ENCODE measurements at places on chromosomes 16 and 17.

DNA sequence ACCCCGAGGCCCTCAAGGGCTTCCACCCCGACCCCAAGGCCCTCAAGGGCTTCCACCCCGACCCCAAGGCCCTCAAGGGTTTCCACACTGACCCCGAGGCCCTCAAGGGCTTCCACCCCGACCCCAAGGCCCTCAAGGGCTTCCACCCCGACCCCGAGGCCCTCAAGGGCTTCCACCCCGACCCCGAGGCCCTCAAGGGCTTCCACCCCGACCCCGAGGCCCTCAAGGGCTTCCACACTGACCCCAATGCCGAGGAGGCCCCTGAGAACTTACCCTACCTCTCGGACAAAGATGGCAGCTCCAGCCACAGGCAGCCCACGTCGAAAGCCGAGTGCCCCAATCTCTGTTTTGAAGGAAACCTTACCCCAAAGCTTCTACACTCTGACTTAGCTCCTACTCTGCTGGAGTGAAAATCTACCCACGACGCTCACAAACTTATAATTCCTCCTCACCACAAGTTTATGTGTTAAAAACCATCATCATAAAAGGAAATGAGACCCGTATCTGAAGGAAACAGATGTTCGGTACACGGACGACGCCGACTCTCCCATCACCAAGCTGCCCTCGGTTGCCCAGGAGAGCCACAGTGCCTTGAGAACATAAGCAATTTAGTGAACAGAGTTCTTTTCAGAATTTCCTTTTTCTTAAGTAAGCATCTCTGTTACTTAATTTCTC is 61.2 kb upstream of the RPH3AL start:
- DNase-seq, result no peak

- DNase-seq, result no peak
Observed at GRCh38 chr17:29138184-29138955, 41.8 kb downstream of the MYO18A start.

DNA sequence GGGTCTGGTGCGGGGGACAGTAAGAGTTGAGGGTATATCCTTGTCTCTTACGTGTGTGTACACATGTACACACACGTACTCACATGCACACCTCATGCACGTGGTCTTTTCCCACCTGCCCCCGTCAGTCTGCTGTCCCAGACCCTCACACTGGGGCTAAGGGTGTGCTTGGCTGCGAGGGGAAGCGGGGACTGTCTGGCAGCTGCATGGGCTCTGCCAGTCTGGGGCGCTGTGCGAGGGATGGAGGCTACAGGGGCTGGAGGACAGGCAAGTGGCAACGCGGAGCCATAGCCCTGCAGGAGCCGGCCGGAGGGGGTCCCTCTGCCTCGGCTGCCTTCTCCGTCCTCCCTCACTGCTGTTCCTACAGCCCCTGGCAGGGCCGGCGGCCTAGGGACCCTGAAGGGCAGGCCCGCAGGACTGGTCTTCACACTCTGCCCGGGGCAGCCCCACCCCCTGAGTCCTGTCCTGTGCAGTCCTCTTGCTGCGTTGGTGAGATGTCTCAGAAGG is 20.8 kb upstream of the SLC38A10 start:
- no peak for DNase-seq

DNA sequence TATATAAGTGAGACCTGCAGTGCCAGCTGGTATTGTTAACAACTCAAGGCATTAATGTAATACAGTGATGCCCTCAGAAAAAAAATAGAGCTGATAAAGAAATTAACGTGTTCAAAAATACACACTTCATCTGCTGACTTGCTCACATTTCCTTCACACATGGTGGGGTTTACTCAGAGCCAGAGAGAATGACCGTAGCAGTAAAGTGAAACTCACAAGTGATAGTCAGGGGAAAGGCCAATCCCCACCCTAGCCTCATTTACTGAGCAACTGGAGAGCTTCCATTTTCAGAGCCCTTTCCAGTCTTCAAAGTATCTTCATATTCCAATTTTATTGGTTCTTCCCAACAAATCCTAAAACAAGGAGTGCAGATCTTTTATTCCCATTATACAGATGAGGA is 74.0 kb upstream of the HLF start:
- DNase-seq, result no peak

DNA sequence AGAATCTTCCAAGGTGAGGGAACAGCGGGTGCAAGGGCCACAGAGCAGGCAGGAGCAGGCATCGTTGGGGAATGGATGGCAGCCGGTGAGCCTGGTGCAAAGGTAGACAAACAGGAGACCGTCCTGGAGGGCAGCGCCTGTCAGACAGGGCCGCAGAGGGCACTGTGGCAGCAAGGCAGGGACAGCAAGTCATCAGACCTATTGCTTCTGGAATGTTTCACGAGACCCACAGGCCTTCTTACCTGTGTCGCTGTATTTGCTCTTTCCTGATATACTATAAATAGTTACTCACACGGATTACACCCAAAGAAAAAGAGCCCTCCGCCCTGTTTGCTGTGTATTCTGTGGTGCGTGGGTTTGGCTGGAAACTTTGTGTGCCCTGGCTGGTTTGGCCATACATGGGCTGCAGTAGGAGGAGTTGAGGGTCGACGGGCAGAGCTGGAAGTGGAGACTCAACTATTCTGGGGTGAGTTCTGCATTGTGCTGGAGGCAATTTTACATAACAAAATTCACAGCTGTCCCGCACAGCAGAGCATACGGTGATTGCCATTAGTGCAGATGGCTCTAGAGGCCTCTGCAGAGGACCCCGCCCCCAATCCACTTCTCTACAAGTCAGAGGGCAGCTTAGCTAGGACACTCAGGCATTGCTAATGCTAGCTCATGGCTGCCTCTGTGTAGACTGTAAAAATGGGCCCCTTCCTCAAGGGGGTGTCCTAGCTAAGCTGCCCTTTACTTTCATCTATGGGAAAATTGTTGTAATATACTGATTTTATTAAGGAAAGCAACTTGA is 18.6 kb upstream of the POLR3E start:
- no peak for DNase-seq

DNA sequence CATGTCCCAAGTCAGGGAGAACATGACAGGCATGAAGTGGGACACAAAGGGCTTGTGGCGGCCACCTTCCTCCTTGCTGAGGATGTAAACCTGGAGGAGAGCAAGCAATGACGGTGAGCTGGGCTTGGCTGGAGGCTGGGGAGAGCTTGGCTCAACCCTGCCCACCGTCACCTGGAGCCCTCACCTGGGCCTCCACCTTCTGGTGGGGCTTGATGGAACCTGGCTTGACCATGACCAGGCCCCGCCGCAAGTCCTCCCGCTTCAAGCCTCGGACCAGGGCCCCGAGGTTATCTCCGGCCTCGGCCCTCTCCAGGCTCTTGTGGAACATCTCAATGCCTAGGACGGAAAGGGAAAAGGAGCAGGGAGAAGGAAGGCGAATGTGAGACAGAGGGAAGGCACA is 2.4 kb downstream of the TUFM start:
- no peak for DNase-seq

DNA sequence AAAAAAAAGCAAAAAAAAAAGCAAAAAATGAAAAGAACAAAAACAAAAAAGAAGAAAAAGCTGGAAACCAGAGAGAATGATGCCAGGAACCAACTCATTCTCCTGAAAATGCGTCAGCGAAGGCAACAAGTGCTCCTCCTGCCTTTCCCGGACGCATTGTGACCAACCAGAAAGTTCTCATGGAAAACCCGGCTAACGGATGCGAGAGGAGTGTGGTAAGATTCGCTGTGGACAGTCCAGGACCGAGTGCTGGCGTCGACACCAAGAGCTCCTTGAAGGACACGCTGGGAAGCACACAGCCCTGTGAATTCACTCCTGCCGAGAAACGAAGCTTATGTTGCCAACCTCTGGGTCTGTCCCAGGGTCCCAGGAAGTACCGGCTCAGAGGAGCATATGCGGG is 43.4 kb downstream of the METRNL start:
- no peak for DNase-seq

DNA sequence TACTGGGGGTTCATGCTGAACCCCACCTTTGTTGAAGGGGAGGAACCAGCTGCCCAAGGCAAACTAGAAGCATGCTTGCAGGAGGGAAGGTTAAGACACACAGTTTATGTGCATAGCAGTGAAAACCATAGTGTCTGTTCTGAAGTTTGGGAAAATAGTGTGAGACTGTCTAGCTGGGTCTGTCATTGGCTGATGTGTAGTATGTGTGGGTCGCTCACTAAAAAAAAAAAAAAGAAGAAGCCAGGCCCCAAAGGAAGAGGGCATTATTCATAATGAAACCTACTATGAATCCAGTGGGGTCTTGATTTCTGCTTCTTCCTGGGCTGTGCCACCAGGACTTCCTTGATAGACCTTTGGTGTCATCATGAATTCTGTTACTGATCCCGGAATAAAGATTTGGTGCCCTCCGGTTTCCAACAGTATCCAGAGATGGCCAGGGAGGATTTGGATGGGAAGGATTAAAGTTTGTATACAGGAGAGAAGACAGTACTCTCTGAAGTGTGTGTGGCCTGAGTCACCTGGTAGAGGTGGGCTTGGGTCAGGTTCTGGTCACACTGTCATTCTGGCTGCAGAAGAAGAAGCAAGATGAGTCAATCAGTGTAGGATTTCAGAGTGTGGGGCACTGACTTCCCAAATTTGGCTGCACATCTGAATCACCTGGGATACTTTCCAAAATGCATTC is 220.3 kb downstream of the PRKCA start:
- no peak for DNase-seq

- DNase-seq, result no peak
Observed at GRCh38 chr16:68265078-68265920, 973 bp downstream of the SLC7A6 start.

All from cortex of kidney (tissue), 1 donor.